ENCODE measurements at places on chromosomes 4 and X. TPM values are rescaled to one million over a fixed set of nuclear protein-coding genes. Genes with fewer than 3 reads are reported as not detected.

DNA sequence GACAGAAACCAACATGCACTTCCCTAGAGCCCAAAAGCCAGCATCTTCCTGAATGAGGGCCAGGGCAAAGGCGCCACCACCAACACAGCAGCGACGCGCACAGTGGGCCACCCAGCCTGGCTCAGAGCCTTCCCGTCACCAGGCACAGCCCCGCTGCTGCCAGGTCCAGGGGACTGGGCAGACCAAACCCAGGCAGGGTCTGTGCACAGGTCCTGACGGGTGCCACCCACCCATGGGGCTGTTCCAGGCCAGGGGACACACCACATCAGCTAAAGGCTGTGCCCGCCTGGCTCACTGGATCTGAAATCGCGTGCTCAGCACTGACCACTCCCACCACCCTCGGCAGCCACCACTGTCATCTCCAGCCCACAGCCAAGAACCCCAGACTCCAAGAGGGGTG is 13.8 kb downstream of the FAM53A start:
- DNase-seq, result no peak

- DNase-seq, result no peak
Measured at GRCh38 chr4:162016991-162017390, 146.8 kb downstream of the FSTL5 start.

- no peak for DNase-seq
Measured at GRCh38 chr4:135244696-135245095, 1043.1 kb upstream of the PABPC4L start.

GRCh38 chrX:106954041-106954440 is 33.8 kb downstream of the CLDN2 start:
- no peak for DNase-seq

DNA sequence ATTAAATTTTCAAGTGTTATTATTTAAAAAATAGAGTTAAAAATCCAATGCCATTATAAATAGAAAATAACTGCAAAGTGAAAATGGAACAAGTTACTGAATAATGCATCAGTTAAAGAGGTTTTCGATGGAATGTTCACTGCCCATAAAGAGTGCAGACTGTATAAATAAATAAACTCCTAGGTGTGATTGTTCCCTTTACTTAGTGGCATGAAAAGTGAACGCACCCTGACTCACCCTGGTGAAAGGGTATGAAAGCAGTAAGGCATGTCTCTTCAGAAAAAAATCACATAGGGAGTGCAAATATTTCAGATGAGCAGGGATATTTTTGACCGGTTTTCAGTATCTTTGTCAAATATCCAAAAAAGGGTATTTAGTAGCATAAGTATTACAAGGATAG is 387.8 kb downstream of the DCAF12L2 start:
- DNase-seq, result no peak

Gene CRMP1
- total RNA-seq, result not detected

Gene ABCG2
- 11.9 TPM for total RNA-seq

Gene SYTL5
- total RNA-seq, result 0.22 TPM

Gene ADH7
- not detected for total RNA-seq

GRCh38 chrX:39065051-39065871 is 264.0 kb downstream of the MID1IP1 start:
- DNase-seq, result no peak

DNA sequence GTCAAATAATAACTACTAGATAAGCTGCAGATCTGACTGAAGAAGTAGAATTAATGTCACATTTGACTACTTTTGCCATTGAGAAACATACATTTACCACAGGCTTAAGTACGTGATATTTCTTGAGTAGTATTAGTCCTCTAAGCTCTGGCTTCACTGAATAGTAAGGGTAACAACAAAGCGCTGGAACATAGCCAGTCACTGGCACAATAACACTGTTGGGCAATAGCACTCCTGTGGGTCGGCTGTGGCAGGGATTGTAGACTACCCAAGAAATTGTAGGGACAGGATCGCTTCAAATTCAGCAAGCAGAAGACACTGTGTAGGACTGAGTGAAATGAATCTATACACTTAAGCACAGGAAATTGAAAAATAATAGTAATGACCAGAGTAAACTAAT is 27.1 kb upstream of the IL15 start:
- DNase-seq, result no peak

DNA sequence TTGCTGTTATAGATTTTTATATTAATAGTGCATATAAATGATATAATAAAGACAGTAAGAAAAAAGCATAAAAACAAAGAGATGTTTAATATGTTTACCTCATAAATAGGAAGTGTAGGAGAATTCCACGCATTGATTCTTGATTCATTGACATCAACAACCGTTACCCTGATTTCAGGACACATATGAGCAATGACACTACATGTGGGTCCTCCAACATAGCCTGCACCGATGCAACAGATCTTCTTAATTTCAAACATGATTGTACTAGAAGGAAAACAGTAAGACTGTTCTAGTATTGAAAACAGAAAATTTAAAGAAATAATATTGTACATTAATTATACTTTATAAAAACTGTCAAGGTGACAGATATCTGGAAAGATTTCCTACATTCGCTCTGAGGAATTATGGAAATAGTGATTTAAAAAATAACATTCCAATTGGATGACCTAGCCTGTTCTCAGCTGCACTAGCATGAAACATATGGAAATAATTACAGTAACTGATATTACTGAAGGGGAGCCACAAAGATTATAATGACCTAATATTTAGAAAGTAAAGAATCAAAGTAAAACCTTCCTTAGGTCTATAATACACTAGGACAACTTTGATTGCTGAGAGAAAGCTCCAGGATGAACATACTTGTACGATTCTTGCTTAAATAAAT is 5.9 kb downstream of the UGDH start:
- DNase-seq, result no peak

- DNase-seq, result no peak
Measured at GRCh38 chr4:136400829-136401228, 1131.5 kb downstream of the PCDH18 start.

DNA sequence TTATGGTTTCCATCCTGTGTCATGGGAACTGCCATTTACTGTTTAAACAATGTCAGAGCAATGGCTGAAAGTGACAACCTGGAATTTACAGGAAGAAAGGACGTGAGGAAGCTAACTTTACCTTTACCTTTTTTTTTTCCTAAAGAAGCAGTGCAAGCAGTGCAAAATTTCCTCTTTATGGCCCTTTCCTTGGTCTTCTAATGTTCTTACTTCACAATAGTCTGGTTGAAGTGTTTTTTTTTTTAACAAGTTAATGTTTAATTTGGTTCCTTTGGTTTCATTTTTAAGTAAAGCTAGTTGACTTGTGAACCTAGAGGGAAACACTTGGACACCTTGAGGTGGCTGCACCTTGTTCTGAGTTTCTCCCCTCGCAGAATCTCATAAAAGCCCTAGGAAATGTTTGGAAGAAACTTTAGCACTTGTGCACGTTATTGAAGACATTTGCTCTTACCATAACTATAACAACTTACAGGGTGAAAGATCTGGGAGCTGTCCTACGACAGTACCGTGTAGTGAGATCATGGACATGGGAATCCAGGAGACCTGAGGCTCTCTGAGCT is 1.8 kb downstream of the SGMS2 start:
- no peak for DNase-seq

- no peak for DNase-seq
Measured at GRCh38 chrX:132181364-132181763, 37.9 kb downstream of the RAP2C start.

DNA sequence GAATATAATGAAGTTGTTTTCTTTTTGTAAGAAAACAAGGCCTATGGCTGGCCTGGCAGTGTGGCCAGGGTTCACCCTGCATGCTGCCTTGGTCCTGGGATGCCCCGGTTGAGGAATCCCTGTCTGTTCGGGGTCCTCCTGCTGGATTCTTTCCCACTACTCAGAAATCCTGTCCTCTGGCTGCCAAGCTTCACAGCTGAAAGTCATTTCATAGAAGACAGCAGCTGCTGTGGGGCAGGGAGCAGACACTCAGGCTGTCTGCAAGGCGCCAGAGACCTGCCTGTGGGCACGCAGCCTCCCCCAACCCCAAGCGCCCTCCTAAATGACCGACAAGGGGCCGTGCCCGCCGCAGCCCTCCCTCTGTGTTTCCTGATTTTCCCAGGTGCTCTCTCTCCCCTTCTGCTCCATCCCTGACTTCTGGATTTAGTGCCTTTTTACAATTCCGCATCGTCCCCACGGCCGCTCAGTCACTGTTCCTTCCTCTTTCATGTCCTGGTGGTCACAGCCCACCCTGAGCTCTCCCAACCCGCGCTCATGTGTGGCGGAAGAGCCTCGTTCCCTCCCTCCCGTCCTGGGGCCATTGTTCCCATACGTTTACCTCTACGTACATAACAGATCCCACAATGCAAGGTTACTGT is 27.5 kb downstream of the ZFYVE28 start:
- no peak for DNase-seq

DNA sequence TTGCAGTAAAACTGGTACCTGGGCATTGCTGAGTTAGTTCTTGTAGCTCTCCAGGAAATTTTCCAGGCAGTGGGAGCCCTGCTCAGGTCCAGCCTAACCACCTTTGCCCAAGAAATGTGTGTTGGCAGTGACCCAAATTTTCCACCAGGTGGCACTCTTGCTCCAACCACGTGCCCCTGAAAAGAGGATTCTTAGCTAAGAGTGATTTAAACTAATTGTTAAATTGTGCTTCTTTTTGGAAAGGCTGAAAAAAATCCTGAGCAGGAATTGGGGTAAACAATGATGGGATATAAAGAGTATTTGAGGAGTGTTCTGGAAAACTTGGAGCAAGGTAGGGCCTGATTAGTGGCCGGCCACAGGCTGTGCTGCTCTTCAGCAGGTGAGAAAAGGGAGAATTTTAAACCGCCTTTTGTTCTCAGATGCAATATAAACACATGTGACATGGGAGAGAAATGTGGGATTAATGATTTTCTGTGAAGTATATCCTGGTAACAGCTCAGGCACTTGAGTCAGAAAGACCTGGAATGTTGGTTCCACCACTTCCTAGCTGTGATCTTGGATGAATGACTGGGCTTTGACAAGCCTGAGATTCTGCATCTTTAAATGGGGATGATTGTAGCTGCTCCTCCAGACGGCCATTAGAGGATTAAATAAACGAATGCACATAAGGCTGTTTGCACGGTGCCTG is 219.6 kb downstream of the PTTG2 start:
- peak; percentile 50 for DNase-seq

Gene CFP
- total RNA-seq, result 0.66 TPM

Gene PFKFB1
- total RNA-seq, result not detected

DNA sequence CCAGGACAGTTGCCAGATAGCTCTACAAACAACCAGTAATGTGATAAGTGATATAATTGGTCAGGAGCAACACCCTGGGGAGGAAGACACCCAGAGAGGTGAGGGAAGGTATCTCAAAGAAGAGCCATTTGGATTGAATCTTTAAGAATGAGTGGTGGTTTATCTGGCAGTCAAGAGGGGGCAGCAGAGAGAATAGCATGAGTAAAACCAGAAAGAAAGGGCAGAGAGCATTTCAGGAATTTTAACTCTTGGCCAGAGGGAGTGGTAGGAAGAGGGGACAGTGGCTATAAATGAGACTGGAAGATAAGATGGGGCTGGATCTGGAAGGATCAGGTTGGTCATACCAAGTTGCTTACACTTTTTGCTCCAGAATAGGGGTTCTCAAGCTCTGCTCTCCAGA is 5.9 kb upstream of the SEPTIN6 start:
- DNase-seq, result no peak

- no peak for DNase-seq
Measured at GRCh38 chrX:48966796-48967579, 4.7 kb downstream of the KCND1 start.

Gene SPANXA1
- not detected for total RNA-seq

GRCh38 chr4:139915037-139915436 is 238.9 kb downstream of the MAML3 start:
- no peak for DNase-seq

- DNase-seq, result no peak
Measured at GRCh38 chr4:93771640-93772411, 56.7 kb upstream of the ATOH1 start.

- no peak for DNase-seq
Measured at GRCh38 chr4:80192937-80193336, 4.4 kb upstream of the PRDM8 start.

DNA sequence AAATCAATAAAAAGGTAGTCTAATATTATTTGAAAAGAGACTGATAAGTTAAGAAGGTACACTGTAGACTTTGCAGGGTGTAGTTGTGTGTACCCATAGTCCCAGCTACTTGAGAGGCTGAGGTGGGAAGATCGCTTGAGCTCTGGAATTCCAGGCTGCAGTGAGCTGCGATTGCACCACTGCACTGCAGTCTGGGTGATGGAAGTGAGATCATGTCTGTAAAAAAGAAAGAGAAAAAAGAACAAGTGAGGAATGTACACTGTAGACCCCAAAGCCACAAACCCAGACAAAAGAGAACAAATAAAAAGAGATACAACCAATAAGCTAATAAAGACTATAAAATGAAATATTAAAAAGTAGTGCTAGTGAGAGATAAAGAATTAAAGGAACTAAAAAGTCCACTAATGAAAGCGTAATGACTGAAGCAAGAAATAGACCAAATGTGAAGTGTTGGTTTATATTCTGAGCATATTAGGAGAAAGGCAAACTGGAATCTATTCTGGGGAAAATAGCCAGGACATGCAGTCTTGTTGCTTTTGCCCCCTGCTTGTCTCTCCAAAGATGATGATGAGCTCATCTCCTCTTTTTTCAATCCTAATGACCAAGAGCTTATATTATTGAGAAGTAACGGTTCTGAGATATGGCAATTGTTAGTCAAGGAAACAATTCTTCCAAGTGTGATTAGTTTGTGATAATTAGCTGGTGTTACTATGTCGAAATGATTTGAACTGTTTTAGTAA is 19.1 kb downstream of the GSX2 start:
- no peak for DNase-seq

Gene TMEM156
- 18.6 TPM for total RNA-seq

- no peak for DNase-seq
Measured at GRCh38 chrX:96403446-96403845, 281.2 kb upstream of the DIAPH2 start.

DNA sequence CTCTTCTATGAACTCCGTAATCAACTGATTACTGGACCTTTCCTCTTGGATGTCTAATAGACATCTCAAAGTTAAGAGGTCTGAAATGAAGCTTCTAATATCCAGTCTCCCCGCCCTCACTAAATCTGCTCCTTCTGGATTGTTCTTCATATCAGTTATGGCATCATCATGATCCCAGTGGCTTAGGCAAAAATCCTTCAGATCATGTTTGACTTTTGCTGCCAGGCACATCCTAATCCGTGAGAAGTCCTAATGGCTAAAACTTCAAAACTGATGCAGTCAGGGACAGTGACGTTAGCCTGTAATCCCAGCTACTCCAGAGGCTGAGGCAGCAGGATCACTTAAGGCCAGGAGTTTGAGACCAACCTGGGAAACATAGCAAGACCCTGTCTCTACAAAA is 55.1 kb upstream of the GUCY1A1 start:
- DNase-seq, result no peak

- DNase-seq, result no peak
Measured at GRCh38 chr4:104983615-104984179, 163.0 kb upstream of the TET2 start.

DNA sequence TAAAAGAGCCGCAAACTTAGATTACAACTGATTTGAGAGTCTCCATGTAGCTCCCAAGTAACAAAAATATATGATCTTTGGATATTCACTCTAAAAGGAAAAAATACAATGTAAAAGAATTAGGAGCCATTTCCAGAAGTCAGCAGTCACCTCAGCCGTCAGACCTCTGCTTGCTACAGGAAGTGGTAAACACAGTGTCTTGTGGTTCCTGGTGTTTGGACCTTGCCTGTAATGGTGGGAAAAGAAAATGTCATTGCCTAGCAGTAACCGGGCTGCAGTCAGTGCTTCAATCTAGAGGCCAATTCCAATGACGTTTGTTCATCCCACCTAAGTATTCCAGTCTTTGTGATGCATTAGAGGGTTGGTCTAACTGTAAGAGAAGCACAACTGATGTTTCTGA is 28.9 kb upstream of the SMIM31 start:
- DNase-seq, result no peak

Gene RS1
- total RNA-seq, result 0.05 TPM

GRCh38 chrX:153416781-153417450 is 5.6 kb downstream of the ZFP92 start:
- no peak for DNase-seq

Gene SMAD1
- 13.4 TPM for total RNA-seq

Measured in SJSA1 (cell line).